ENCODE measurements at places on chromosomes 5 and 9.

- no peak for DNase-seq
These were observed 46.5 kb upstream of the DAPK1 start for GRCh38 chr9:87451149-87451548.

DNA sequence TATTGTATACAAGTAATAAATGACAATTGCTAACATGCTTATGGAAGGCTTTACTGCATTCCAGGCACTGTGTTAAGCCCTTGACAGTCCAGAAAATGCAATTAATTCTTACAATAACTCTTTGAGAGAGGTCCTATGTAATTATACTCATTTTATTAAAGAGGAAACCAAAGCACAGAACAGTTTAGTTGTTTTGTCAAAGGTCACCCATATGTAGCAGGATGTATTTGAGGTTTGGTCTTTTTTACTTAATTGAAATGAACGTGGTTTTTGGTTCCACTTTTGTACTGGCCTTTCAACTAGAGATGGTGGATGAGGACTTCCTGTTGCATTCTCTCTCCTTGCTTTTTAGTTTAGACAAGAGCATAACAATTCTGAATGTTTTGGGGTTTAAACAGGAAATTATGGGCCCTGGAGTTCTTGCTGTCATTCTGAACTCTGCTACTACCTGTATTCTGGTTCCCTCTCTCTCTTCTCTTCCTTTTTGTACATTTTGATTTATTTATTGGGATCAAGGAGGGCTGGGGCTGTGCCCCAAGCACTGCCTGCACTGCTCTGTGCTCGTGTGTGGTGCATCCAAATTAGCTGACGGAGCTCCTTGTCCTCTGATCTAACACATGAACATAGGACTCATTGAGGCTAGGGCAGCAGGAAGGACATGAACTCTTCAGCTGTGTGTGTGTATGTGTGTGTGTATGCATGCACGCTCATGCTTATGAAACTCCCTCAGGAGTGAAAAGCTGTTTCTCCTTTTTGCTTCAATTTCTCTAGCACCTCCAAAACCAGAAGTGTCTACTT lies 47.4 kb downstream of the SLC28A3 start:
- peak; percentile 47 for DNase-seq

DNA sequence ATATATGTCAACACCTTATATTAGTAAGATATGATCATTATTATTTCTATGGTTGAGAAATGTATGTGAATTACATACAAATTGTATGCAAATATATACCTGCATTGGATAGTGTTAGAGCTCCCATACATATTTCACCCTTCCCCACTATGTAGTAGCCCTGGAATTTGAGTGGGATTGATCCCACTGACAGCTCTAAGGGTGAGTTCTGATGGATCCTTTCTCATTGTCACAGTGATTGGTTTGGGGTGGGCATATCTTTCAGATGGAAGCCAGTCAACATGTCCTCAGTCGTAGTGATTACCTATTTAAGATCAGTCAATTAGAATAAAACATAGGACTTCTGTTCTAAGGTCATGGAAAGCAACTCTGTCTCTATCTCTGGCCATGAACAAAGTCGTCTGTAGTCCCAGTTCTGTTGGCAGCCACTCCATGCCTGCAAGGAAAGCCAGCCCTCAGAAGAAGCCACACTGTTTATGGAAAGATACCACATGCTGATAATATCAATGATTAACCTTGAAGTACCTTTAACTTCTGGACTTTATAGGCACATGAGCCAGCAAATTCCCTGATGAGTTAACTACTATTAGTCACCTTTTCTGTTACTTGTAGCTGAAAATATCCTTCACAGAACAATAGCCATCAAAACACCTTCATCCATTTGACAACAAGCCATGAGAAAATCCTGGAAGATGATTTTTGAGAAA lies 5.1 kb upstream of the CCDC192 start:
- DNase-seq: no peak

GRCh38 chr5:38743562-38743961 lies 102.2 kb upstream of the OSMR start:
- no peak for DNase-seq

- peak; percentile 6 for DNase-seq
These were observed 6.8 kb upstream of the CXXC5 start for GRCh38 chr5:139641116-139642080.

- DNase-seq: no peak
These were observed 173.7 kb downstream of the ERCC6L2 start for GRCh38 chr9:96048956-96049831.

GRCh38 chr9:68669218-68669617 lies 35.8 kb upstream of the PIP5K1B start:
- DNase-seq: no peak

GRCh38 chr5:72511366-72511765 lies 4.2 kb upstream of the ZNF366 start:
- no peak for DNase-seq

DNA sequence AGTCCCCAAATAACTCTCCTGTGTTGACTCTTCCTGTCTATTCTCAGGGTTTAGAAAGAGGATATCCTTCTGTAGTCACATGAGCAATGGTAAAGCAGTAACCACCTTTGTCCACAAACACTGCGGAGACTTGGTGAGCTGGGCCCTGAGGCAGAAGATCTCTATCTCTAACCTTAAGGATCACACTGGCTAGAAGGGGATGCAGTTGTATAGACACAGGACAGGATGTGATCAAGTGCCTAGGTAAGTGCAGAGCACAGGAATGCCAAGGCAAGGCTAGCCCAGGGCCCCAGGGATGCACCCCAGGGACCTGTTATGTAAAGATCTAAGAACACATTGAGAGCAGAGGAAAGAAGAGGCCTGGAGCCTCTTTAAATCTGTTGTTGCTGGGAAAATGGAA lies 610.5 kb downstream of the IRX1 start:
- DNase-seq: no peak
